SJSA1 (cell line): ENCODE measurements at places on chromosomes 7 and 10. TPM values are rescaled to one million over a fixed set of nuclear protein-coding genes. Genes with fewer than 3 reads are reported as not detected.

- DNase-seq, result no peak
Measured at GRCh38 chr10:97109547-97109946, 76.2 kb downstream of the SLIT1 start.

DNA sequence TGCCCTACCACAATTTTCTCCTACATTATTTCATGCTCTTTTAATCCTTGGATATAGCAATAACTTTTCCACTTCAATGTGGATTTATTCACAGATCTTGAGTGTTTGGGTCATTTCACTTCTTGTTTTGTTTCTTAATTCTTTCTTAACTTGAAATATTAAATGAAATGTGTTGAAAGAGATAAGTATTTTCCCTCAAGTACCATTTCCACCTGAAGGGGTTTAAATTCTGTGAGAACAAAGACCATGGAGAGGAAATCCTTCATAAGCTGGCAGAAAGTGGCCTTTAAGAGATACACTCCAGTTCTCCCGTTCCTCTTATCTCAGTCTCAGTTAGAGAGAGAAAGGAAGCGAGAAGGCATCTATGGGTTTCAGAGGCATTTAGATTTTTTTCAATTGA lies 14.1 kb upstream of the DLD start:
- DNase-seq, result no peak

The TMEM196 gene
- total RNA-seq, result not detected in 2 replicates

DNA sequence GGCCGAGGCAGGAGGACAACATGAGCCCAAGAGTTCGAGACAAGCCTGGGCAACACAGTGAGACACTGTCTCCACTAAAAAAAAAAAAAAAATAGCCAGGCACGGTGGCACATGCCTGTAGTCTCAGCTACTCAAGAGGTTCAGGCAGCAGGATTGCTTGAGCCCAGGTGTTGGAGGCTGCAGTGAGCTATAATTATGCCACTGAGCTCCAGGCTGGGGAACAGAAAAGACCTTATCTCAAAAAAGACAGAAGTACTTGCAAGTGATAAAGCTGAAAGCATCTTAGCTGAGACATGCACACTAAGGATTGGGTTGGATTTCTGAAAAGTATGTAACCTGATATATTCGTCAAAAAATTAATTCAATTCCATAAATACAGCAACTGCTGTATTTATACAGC lies 68.4 kb downstream of the PPP1R3C start:
- DNase-seq, result no peak

- no peak for DNase-seq
Measured at GRCh38 chr7:113292105-113292504, 173.8 kb upstream of the SMIM30 start.
